Stimulated activated CD4-positive, alpha-beta T cell treated with anti-CD3 and anti-CD28 coated beads, TNF-alpha, amount 100 ng/mL, for 48 hours (primary cell): ENCODE measurements at places on chromosomes 12 and 14.

DNA sequence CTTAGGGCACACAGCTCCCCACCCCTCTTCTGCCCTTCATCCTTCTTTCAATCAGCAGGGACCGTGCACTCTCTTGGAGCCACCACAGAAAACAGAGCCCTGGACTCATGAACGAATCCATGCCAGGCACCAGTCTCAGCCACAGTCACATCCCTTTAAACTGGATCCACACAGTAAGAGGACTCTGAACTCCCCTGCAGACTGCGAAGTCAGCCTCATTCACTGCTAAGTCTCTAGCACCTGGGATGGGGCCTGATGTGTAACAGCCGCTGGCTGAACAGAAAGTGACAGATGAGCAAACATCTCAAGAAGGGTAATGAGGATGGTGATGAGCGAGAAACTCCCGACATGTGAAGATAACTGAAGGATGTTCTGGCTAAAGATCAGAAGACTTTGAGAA lies 45.8 kb upstream of the IQSEC3 start:
- DNase-seq: no peak

- DNase-seq: no peak
Observed at GRCh38 chr12:119576118-119576810, 17.3 kb upstream of the TMEM233 start.

DNA sequence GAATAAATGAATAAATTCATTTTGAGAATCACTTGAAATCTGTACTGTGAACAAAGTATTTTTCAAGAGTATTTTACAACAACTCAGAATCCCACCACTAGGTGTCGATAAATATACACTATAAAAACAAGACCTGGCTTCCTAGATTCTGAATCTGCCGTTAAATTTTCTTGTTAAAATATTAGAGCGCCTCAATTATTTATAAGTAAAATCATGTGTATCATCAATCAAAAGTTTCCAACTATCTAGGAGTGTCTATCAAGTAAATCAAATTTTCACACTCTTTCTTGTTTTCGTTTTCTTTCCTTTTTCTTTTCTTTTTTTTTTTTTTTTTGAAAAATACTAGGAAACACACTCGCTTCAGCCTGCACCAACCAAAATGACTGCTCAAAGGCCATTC lies 179.2 kb upstream of the DCN start:
- no peak for DNase-seq

DNA sequence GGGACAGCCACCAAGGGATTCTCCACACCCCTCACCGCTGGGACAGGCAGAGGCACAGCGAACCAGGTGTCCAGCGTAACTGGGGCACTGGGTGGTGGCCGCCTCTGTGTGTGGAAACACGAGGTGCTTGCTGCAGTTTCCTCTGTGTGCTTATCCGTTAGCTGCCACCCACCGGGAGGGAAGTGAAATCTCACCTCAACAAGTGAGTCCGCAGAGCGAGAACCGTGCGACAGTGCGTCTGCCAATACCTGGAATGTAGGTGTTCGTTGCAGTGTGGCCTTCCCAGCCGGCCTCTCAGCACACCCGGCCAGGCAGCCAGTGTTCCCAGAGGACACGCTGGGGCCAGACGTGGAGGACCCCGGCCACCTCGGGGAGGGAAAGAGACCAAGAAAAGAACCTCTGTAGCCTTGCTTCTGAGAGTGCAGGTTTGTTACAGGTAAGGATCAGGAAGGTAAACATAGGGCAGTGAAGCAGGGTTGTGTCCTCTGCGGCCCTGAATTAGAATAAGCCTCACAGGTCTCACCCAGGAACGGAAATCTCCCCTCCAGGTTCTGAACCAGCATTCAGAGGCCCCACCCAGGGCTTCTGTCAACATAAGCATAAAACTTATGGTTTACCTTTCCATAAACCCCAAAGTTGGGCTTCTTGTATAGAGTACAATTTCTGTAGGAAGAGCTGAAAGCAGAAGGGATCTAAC lies 1.5 kb downstream of the BCL2L14 start:
- no peak for DNase-seq

DNA sequence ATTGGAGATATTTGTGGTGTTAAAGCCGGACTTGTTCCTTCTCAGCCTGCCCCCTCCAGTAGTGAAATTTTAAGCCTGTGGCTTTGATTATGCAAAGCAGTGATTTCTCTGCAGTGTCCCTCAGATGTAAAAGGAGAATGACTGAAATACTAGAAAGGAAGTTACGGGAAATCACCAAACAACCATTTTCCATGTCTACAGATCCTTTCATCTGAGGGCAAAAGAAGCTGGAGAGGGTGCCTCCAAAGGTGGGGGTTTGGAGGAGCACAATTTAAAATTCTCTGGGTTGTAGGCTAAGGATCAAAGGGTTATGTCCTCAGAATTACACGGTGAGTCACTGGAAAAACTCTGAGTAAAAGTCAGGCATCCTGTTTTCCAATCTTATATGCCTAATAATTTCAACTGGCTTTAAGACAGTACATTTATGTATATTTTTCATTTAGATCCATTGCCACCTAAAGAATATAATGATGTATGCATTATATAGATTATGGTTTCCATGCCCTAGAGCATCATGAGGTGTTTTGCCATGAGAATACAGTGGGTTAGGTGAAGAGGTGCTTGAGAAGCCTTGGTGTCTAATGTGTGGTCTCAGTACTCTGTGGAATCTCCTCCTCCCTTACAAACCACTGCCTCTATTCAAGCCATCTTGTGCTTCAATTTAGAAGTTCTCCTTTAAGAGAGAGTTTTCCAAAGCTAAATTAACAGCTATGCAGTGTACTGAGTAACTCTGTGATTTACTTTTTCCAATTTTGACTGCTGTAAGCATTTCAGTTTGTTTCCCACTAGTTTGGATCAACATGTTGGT lies 362.1 kb downstream of the RAD51B start:
- no peak for DNase-seq

- DNase-seq: no peak
Observed at GRCh38 chr12:6424866-6425265, 19.9 kb upstream of the CD27 start.

- DNase-seq: no peak
Observed at GRCh38 chr12:119171691-119172425, 6.9 kb upstream of the HSPB8 start.

DNA sequence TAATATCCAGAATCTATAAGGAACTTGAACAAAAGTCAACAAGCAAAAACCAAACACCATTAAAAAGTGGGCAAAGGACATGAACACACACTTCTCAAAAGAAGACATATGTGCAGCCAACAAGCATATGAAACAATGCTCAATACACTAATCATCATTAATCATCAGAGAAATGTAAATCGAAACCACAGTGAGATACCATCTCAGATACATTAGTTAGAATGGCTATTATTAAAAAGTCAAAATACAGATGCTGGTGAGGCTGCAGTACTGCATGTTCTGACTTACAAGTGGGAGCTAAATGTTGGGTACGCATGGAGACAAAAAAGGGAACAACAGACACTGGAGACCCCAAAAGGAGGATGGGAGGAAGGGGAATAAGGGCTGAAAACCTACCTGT lies 67.1 kb downstream of the BLTP3B start:
- DNase-seq: no peak

- DNase-seq: no peak
Observed at GRCh38 chr14:64943556-64943955, 1.0 kb upstream of the GPX2 start.

GRCh38 chr14:74570696-74571095 lies 41.3 kb downstream of the LTBP2 start:
- DNase-seq: no peak

GRCh38 chr12:69085852-69086251 lies 152.9 kb upstream of the CPM start:
- DNase-seq: no peak

DNA sequence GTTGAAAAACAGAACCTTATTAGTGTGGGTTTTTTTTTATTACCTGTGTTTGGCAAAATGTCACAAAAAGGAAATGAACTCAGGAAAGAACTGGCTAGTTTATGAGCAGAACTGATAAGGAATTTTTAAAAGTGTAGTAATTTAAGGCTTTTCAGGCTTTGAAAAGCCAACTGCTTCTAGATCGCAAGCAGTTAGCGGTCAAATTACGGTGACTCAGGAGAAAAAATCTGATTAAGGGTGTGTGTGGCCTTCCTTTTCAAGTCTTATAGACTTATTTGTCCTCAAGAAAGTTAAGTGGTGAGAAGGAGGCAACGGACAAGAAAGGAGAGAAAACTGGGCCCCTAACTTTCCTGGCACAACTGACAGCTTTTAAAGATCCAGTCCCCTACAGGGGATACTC lies 33.4 kb downstream of the PDZRN4 start:
- no peak for DNase-seq

- no peak for DNase-seq
Observed at GRCh38 chr12:1147821-1148220, 156.8 kb downstream of the ERC1 start.

DNA sequence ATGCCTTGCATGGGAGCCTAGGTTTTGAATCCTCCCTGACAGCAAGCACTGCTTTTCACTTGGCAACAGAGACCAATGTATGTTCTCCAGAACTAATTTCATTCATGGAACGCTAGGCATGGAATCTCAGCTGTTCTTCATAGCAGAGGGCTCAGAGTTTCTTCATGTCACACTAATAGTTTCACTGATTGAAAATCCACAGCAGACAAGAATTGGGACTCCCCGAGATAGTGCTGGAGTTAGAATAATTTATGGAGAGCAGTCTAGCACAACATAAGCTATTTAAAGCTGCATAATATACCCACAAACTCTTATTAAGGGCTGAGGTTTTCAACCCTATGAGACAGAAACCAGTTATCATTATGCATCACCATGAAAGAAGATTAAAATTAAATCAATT lies 342.5 kb downstream of the TMEM132D start:
- DNase-seq: no peak

DNA sequence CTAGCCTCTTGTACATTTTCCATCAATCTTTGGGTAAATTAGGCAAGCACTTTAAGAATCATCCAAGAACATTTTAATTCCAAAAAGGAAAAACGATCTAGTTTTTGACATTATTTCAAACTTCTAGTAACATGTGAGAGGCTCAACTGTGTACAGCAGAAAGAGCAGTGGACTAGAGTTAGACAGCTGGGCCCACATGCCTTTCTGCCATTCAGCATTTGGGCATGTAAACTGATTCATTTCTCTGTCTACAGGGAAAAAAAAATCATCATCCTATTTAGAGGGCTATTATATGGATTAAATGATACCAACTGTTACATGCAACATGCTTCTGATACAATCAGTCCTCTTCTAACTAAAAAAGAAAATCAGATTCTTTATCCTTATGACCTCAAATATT lies 17.7 kb downstream of the ATP2B1 start:
- DNase-seq: no peak

GRCh38 chr14:24216345-24216699 lies 456 bp upstream of the MDP1 start:
- DNase-seq: no peak

GRCh38 chr12:56157201-56158028 lies 744 bp upstream of the MYL6 start:
- DNase-seq: peak; percentile 49

GRCh38 chr14:65042296-65042695 lies 55.6 kb downstream of the FNTB start:
- no peak for DNase-seq

- no peak for DNase-seq
Observed at GRCh38 chr14:42229976-42230375, 623.3 kb downstream of the LRFN5 start.

DNA sequence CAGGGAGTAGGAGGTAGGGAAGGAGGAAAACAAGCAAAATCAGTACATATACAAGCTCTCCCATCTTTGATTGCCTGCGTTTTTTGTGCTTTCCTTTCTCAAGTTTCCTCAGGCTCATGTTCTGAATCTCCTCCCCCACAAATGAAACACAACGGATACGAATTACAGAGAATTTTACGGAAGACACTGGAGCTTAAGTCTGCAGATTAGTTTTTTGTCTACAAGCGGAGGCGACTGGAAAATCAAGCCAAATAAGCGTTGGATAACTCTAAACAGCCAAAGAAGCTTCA lies 612 bp downstream of the WBP11 start:
- DNase-seq: no peak

DNA sequence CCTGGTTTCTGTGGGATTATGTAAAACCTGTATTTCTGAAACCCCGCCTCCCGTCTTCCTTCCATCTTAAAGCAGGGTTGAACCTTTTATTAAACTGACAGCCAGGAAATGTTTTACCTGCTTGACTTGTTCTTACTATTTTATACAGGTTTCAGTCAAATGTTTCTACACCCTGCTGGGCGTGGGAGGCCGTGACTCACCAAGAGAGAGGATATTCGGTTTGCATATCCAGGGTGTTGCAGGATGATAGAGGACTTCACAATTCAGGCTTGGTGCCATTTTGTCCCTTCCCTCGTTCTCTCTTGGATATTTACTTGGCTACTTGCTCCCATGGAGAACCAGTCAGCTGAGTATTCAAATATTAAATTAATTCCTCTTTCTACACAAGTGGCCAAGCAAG lies 69.7 kb downstream of the ARF6 start:
- peak; percentile 69 for DNase-seq

DNA sequence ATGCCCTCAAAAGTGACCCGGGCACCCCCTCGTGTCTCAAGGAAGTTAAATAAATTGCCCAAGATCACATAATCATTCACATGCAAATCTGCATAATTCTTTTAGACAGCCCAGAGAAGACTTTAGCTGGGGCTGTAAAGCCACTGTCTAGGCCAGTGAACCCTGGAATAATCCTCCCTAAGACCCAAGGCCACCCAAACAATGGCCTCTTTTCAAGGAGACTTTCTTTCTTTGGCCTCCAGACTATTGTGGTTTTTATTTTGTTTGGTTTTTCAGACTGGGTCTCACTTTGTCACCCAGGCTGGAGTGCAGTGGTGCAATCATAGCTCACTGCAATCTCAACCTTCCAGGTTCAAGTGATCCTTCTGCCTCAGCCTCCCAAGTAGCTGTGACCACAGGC lies 10.6 kb downstream of the SVOP start:
- DNase-seq: no peak

DNA sequence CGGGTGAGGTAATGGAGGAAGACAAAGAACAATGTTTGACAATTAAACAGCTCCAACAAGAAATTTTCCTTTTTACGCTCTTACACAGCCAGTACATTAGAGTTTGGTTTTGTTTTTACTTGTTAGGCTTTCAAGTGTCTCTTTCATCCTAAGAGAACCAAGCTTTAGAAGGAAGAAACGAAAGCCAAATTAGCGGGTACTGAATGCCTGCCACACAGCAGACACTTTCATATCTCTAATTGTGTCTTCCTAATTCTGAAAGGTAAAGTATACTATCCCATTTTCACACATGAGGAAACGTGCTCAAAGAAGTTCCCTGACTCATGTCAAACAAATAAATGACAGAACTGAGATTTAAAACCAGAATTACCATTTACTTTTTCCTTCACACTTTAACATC lies 65.0 kb downstream of the CDK17 start:
- no peak for DNase-seq

- DNase-seq: no peak
Observed at GRCh38 chr12:15037091-15037687, 64.3 kb downstream of the PDE6H start.

DNA sequence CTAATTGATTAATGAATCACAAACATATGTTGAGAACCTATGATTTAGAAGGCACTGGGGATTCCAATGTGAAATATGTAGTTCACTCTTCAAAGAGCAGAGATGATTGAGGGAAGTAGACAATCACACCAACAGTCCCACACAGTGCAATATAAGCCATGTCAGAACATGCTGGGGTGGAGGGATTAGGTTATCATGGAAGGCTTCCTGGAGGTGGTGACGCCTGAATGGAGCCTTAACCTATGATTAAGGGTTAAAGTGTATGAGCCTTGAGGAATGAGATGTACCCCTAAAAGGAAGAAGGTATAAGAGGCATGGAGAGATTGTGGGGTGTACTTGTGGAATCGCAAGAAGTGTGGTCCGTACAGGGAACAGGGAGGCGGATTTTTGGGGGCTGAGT lies 31.3 kb downstream of the ERH start:
- DNase-seq: no peak
